ENCODE measurements at places on chromosomes 6 and 20. TPM values are rescaled to one million over a fixed set of nuclear protein-coding genes. Genes with fewer than 3 reads are reported as not detected.

DNA sequence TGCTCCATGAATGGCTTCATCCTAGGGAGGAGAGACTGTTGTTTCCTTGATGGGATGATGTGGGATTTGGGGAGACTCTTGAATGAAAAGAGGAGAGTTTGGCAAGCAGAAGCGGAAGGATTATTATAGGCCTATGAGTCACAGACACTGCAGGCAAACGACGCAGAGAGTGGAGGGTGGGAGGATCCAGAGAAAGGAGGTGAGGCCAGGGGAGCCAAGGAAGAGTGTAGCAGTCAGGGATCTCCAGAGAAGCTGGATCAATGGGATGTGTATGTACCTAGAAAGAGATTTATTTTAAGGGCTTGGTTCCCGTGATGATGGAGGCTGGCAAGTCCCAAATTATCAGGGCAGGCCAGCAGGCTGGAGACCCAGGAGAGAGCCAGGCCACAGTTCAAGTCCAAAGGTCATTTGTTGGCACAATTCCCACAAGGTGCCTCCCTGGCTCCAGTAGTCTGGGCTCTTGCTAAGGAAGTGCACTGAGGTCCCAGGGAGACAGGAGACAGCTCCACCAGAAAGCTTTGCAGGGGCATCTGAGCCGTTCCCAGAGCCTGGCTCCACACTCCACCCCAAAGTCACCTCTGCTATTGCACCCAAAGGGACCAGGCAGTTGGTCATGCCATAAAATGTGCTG is 76.0 kb downstream of the ADTRP start:
- no peak for DNase-seq

DNA sequence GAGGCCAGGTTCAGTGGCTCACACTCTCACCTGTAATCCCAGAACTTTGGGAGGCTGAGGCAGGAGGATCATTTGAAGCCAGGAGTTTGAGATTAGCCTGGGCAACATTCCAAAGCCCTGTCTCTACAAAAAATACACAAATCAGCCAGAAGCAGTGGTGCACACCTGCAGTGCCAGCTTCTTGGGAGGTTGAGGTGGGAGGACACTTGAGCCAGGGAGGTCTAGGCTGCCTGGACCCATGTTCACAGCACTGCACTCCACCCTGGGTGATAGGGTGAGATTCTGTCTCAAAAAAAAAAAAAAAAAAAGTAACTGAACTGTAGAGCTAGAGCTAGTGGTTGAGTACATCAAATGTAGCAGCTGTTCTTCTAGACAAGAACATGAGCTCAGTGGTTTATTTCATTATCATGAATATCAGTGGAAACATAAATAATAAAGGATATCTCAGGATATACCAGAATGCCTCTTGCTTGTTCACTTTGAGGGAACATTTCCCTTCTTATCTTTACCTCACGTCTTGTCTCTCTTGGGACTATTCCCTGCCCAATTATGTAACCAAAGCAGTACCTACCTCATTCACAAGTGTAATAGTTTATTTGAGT is 17.6 kb downstream of the NANP start:
- DNase-seq, result no peak

Gene UST
- total RNA-seq, result 14.4 TPM

DNA sequence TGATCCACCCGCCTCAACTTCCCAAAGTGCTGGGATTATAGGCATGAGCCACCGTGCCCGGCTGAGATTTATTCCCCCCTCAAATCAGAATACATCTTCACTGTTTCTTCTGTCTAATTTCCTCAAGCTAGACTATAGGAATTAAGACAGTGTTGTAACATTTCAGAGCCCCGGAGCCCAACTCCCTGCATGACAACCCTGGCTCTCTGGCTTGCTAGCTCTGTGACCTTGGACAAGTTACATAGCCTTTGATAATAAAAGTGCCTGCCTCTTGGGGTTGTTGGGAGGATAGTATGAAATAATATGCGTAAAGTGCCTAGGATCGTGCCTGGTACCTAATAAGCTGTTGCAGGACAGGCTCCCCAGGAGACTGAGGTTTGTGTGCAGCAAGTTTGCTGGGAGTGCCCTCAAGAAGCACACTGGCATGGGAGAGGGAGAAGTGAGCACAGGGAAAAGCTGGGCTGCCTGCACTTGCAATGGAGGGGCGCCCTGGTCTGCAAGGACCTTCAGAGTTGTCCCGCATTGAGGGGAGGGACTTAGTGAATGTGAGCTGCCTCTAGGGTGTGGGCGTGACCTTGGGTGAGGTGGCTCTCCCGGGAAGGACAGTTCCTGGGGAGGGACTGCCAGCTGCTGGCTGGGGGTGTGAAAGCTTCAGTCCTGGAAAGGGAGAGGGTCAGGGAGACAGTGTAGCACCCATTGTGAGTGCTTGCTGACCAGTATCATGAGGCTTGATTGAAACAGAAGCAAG is 43.4 kb downstream of the TAF8 start:
- peak; percentile 76 for DNase-seq

Gene TSPO2
- total RNA-seq, result not detected

DNA sequence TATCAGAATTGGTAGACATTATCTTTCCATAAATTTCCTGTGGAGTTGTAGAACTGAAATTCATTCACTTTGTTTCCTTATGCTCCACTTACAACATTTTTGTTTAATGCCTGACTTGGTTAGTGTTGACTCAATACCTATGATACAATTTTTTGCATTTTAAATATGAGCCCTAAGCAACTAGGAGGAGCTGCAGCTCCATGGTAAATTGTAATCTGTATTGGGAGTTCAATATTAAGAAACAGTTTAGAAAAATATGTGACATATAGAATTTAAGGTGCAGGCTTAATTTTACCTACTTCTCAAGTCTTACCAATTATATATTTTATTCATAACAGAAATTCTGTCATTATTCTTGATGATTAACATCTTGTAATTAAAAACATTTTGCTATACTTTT is 868.3 kb downstream of the EYS start:
- no peak for DNase-seq

DNA sequence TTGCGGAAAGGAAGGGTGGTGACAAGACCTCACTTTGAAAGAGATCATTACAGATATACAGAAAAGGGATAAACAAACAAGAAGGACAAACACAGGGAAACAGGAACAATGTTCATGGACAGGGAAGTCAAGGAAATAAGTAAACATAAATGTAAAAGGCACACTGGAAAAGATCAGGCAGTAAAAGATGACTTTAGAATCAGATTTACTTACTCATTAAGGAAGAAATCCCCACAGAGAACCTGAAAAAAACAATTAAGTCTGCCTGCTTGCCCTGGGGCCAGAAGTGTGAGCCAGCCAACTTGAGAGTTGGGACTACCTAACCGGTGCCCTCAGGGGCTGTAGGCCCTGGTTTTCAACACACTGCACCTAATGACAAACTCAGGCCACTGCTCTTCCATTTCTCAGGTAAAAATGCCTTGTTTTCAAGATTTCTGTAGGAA is 1.7 kb downstream of the APMAP start:
- DNase-seq, result peak; percentile 17

Gene ZBTB22
- total RNA-seq, result 8.1 TPM

DNA sequence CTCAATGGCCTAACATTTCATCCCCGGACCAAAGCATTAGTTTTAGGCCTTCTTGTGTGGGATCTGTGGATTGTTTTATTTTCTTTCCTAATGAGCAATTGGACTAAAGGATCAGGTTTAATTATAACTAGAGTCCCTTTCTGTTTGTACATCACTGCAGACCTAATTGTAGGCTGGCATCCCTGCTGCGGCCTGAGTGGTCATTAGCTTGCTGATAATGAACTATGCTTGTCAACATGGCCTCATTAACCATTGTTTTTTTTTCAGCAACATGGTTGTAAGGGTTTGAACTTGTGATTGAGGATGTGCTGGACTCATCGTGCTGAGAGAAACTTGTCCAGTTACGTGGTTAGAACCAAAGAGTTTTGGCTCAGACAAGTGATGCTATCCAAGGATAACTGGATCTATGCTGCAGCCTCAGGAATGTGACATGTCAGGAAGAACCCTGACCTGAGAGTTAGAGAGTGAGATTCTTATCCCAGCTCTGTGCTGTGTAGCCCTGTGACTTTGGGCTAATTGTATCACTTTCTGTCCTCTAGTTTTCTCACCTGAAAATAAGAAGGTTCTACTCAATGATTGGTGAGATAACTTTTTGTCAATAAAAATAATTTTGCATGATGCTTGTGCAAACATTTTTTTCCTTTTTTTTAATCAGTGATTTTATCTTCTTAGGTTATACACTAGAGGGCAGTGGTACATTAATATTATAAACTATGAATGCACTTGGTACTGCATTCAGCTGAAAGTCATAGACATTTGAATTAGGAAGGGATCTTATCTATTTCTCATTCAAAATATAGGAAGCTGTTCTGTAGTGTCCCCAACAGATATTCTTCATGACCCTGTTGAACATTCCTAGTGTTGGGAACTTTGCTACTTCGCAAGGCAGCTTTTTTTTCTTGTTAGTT is 140.9 kb downstream of the RNF144B start:
- no peak for DNase-seq
